ENCODE measurements at places on chromosomes 4 and X. TPM values are rescaled to one million over a fixed set of nuclear protein-coding genes. Genes with fewer than 3 reads are reported as not detected.

DNA sequence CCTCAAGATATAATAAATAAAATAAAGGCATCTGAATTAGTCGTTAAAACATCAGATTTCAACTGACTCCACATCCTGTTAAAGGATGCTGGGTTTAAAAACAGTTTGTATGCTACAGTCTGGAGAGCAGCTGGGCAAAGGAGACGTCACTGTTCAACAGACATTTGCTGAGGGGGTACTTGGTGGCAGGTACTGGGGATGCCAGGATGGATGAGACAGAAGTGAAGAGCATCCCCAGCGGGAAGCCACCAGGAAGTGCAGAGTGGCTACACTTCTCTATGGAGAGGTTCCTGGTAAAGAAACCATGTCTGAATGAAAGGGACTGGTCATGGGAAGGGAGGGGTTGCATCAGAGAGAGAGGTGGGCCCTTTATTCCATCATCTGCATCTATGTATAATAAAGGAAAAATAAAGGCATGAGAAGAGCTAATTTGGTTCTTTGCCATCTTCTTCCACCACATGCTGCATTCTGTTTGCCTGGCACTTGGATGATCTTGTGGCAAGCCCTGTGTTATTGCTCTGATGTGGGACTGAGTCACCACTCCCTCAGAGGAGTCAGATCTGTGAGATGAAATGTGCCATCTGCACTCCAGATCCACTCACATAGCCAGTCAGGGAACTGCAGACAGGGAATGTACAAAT is 145.0 kb downstream of the SOWAHB start:
- no peaks in the 10 kb centered on the region for H3K36me3 ChIP-seq
- no peak overlapping the region for H3K27ac ChIP-seq
- no peaks in the 10 kb centered on the region for H3K27me3 ChIP-seq
- H3K4me1 ChIP-seq, result no peaks in the 10 kb centered on the region
- DNase-seq, result no peak
- H3K4me3 ChIP-seq, result no peak overlapping the region

DNA sequence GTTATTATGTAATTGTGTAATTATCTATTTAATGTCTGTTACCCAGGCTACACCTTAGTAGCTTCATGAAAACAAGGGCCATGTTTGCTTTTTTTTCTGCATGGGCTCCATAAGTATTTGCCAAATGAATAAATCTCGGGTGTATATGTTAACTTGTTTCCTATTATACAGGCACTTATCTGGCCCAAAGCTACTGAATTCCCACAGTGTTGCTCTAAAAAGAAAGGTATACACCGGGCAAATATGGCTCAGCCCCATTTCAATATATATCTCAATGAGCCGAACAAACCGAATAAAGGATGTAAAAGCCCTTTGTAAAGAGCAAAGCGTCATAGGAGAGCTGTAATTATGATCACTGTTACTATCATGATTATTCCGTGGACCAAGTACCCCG is 767 bp downstream of the PAQR3 start:
- no peak overlapping the region for H3K27ac ChIP-seq
- H3K4me1 ChIP-seq, result peaks cover 11% of the 10 kb centered on the region
- no peak for DNase-seq
- no peaks in the 10 kb centered on the region for H3K27me3 ChIP-seq
- peak overlapping the region; percentile 97 for H3K4me3 ChIP-seq

Gene PNMA3
- 0.30 TPM for total RNA-seq

DNA sequence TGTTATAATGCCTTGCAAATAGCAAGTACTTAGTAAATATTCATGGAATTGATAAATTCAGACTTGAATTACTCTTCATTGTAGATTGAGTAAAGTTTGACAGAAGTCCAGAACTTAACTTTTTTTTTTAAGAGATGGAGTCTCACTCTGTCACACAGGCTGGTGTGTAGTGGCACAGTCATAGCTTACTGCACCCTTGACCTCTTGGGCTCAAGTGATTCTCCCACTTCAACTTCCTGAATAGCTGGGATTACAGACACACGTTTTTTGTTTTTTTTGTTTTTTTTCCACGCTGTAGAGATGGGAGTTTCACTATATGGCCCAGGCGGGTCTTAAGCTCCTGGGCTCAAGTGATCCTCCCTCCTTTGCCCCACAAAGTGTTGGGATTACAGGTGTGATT is 32.1 kb downstream of the UBE2K start:
- no peak overlapping the region for H3K27ac ChIP-seq
- no peak for DNase-seq
- H3K27me3 ChIP-seq, result no peaks in the 10 kb centered on the region
- peaks cover 23% of the 10 kb centered on the region for H3K4me1 ChIP-seq
- H3K4me3 ChIP-seq, result no peak overlapping the region
- H3K36me3 ChIP-seq, result no peaks in the 10 kb centered on the region

DNA sequence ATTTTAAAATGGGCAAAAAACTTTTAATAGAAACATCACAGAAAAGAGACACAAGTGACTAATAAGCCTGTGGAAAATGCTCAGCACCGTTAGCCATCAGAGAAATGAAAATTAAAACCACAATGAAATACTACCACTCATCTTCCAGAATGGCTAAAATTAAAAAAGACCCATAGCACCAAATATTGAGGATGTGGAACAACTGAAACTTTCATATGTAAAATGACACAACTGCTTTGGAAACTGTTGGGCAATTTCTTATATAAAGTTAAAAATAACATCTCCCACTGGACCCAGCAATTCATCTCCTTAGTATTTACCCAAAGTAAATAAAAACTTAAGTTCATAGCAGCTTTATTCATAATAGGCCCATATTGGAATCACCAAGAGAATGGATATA is 94.2 kb downstream of the TENM3 start:
- DNase-seq, result no peak
- no peak overlapping the region for H3K27ac ChIP-seq

Gene PAGE1
- total RNA-seq, result not detected

DNA sequence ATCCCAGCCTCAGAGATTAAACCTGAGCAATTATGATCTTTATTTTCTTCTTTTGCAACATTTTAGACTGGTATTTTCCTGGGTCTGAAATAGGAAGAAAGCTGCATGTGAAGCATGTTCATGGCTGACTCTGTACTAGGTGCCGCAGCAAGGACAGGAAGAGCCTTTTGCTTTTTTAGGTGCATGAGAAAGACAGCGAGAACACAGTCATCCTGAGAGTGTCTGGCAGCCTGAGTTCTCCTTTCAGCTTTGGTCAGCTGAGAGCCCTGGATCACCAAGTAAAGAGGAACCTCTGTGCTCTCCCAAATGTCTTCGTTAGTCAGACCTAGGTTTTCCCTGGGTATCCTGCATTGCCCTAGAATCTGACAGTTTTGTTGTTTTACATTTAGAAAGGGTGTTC is 29.8 kb downstream of the FAM149A start:
- no peaks in the 10 kb centered on the region for H3K27me3 ChIP-seq
- no peak for DNase-seq
- H3K4me1 ChIP-seq, result no peaks in the 10 kb centered on the region

DNA sequence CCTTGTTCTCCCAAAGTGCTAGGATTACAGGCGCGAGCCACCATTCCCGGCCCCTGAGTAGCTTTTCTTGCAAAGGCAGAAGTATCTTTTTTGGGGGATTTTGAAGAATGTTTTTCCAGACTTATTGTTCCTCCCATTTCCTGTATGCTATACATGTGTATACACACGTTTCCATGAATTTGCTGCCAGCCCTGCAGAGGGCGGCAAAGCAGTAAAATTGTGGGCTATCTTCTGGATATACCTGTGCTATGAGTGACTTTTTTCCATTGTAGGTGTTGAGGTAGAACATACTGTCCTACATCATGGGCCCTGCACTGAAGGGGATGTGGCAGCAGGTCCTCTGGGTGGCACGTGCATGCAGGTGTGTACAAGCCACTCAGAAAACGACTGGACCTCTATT is 16.9 kb upstream of the MED28 start:
- no peaks in the 10 kb centered on the region for H3K4me1 ChIP-seq
- peaks cover 16% of the 10 kb centered on the region for H3K36me3 ChIP-seq
- no peak overlapping the region for H3K27ac ChIP-seq

Gene PROM1
- 1.2 TPM for total RNA-seq

- H3K27me3 ChIP-seq, result no peaks in the 10 kb centered on the region
- no peaks in the 10 kb centered on the region for H3K36me3 ChIP-seq
- H3K4me1 ChIP-seq, result no peaks in the 10 kb centered on the region
- no peak within 1 kb of the TSS for H3K27ac ChIP-seq
Measured at GRCh38 chrX:100969408-100969807, at the start of gene ARL13A. TSS of gene ARL13A (plus strand) at chrX:100969708. CDS start at chrX:100973690, 3,982 bp downstream.

GRCh38 chr4:625631-626161 is 323 bp downstream of the PDE6B start:
- no peaks in the 10 kb centered on the region for H3K36me3 ChIP-seq
- no peak overlapping the region for H3K4me3 ChIP-seq
- H3K27me3 ChIP-seq, result no peaks in the 10 kb centered on the region
- DNase-seq, result no peak
